H1 (cell line): ENCODE measurements at places on chromosomes 13 and 19.

- peaks cover 12% of the 10 kb centered on the region for H3K36me3 ChIP-seq
- H3K4me1 ChIP-seq: no peaks in the 10 kb centered on the region
- H3K4me3 ChIP-seq: no peak overlapping the region
- H3K27me3 ChIP-seq: no peaks in the 10 kb centered on the region
These were observed 22.6 kb downstream of the POLR1D start for GRCh38 chr13:27644302-27644701.

- DNase-seq: peak; percentile 40
- no peak overlapping the region for H3K27ac ChIP-seq
- H3K36me3 ChIP-seq: peaks cover 7% of the 10 kb centered on the region
- no peak overlapping the region for H3K4me3 ChIP-seq
These were observed 45.7 kb downstream of the CD320 start for GRCh38 chr19:8262431-8262830.

DNA sequence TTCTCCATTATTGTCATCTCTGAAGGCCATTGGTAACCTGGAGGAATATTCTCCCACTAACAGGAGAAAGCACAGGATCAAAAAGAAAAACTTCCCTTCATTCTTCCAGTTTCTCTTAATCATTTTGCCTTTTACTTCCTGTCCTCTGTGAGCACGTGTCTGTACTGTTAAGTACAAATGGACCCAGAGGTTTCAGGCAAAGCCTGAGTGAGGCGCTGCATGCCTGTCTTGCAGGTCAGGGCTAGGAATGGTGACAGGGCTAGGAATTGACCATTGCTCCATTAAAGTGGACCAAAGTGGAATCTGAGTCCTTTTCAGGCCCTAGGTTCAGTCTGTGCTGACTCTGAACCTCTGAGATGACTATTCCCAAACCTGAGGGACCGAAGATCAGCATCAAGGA lies 326.7 kb downstream of the SHISA2 start:
- no peak overlapping the region for H3K4me3 ChIP-seq
- DNase-seq: no peak
- no peaks in the 10 kb centered on the region for H3K27me3 ChIP-seq

GRCh38 chr19:54430306-54431254 lies 15.3 kb downstream of the TTYH1 start:
- H3K4me1 ChIP-seq: peaks cover 30% of the 10 kb centered on the region
- no peak overlapping the region for H3K27ac ChIP-seq
- DNase-seq: no peak
- H3K4me3 ChIP-seq: peak overlapping the region; percentile 37
- peaks cover 3% of the 10 kb centered on the region; the same call in 1 of the 2 replicates for H3K36me3 ChIP-seq

GRCh38 chr13:99435116-99435515 lies 66.2 kb upstream of the TM9SF2 start:
- no peak overlapping the region for H3K27ac ChIP-seq
- no peak for DNase-seq
- peaks cover 15% of the 10 kb centered on the region for H3K4me1 ChIP-seq

DNA sequence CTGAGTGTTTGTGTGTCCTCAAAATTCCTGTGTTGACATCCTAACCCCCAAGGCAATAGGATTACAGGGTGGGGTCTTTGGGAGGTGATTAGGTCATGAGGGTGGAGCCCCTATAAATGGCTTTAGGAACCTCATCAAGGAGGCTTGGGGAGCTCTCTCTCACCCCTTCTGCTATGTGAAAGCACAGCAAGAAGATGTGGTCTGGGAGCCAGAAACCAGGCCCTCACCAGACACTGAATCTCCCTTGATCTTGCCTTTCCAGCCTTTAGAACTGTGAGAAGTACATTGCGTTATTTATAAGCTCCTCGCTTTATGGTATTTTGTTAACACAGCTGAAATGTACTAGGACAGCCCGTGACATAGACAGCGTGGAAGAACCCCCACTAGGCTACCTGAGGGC lies 712.0 kb upstream of the SGCG start:
- H3K36me3 ChIP-seq: no peaks in the 10 kb centered on the region
- no peak overlapping the region for H3K27ac ChIP-seq
- no peak for DNase-seq
- H3K4me3 ChIP-seq: no peak overlapping the region
- no peaks in the 10 kb centered on the region for H3K4me1 ChIP-seq
- no peaks in the 10 kb centered on the region for H3K27me3 ChIP-seq

DNA sequence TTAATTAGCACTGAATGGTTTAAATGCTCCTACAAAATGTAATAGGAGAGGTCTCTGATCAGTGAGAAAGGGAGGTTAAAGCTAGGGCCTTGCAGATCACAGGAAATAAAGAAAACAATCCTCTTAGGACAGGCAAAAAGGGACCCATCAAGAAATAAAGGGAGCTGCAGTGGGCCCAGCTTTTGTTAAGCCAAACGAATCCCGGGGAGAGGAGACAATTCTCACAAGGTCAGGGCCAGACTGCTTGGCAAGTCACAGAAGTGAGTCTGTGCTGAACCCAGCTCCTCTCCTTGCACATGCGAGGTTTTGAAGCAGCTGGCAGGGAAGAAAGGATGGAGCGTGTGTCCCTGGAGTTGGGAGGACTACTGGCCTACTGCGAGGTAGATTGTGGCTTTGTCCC lies 285.8 kb downstream of the COG6 start:
- H3K4me3 ChIP-seq: no peak overlapping the region
- no peak overlapping the region for H3K27ac ChIP-seq
- DNase-seq: peak; percentile 15
- no peaks in the 10 kb centered on the region for H3K27me3 ChIP-seq
- no peaks in the 10 kb centered on the region for H3K36me3 ChIP-seq
- no peaks in the 10 kb centered on the region for H3K4me1 ChIP-seq

- no peak overlapping the region for H3K4me3 ChIP-seq
- no peaks in the 10 kb centered on the region for H3K27me3 ChIP-seq
- H3K4me1 ChIP-seq: no peaks in the 10 kb centered on the region
- DNase-seq: no peak
These were observed 29.0 kb downstream of the CCDC8 start for GRCh38 chr19:46384396-46384795.

- no peaks in the 10 kb centered on the region for H3K27me3 ChIP-seq
- no peak overlapping the region for H3K4me3 ChIP-seq
- no peak overlapping the region for H3K27ac ChIP-seq
These were observed 152.8 kb downstream of the LHFPL6 start for GRCh38 chr13:39450176-39450575.

- H3K27me3 ChIP-seq: no peaks in the 10 kb centered on the region
- H3K36me3 ChIP-seq: peaks cover 33% of the 10 kb centered on the region; the same call in 1 of the 2 replicates
- peaks cover 11% of the 10 kb centered on the region; the same call in 1 of the 2 replicates for H3K4me1 ChIP-seq
These were observed 13.6 kb downstream of the PRKCSH start for GRCh38 chr19:11448923-11449554.

- no peaks in the 10 kb centered on the region for H3K27me3 ChIP-seq
- H3K4me1 ChIP-seq: no peaks in the 10 kb centered on the region
- no peak overlapping the region for H3K27ac ChIP-seq
These were observed 30.8 kb upstream of the NDFIP2 start for GRCh38 chr13:79450110-79450509.

DNA sequence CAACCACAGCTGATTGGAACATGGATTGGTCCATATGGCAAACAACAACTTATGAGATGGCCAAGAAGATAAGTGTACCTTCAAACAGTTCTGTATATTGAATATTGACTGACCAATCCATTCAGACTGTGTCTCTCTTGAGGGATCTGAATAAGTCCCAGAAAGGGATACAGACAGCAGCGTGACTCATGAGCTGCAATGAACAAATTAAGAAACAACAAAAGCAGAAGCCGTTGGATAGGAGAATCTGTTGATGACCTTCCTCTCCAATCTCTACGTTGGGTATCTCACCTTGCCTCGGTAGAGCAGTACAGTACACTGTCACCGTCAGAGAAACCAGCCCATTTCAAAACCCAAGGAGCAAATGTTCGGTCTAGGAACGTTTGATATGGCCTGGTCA lies 21.3 kb downstream of the MBD3L2B start:
- H3K4me3 ChIP-seq: no peak overlapping the region
- no peak overlapping the region for H3K27ac ChIP-seq
- no peak for DNase-seq
- H3K27me3 ChIP-seq: no peaks in the 10 kb centered on the region
- H3K4me1 ChIP-seq: no peaks in the 10 kb centered on the region

GRCh38 chr19:33294058-33294798 lies 8.1 kb downstream of the CEBPA start:
- no peaks in the 10 kb centered on the region; the same call in 1 of the 2 replicates for H3K36me3 ChIP-seq
- H3K27me3 ChIP-seq: no peaks in the 10 kb centered on the region
- H3K27ac ChIP-seq: no peak overlapping the region

- no peak overlapping the region for H3K27ac ChIP-seq
- no peaks in the 10 kb centered on the region for H3K27me3 ChIP-seq
- peak overlapping the region; percentile 10; the same call in 1 of the 2 replicates for H3K4me3 ChIP-seq
These were observed 55.8 kb downstream of the VAV1 start for GRCh38 chr19:6828306-6828697.

GRCh38 chr13:31846961-31847752 lies 107.8 kb downstream of the RXFP2 start:
- DNase-seq: no peak
- no peaks in the 10 kb centered on the region for H3K36me3 ChIP-seq
- peaks cover 20% of the 10 kb centered on the region for H3K27me3 ChIP-seq
- H3K27ac ChIP-seq: no peak overlapping the region
- H3K4me1 ChIP-seq: 0 out of 2 replicates have a peak, but pooled peaks cover 3% of the 10 kb centered on the region

DNA sequence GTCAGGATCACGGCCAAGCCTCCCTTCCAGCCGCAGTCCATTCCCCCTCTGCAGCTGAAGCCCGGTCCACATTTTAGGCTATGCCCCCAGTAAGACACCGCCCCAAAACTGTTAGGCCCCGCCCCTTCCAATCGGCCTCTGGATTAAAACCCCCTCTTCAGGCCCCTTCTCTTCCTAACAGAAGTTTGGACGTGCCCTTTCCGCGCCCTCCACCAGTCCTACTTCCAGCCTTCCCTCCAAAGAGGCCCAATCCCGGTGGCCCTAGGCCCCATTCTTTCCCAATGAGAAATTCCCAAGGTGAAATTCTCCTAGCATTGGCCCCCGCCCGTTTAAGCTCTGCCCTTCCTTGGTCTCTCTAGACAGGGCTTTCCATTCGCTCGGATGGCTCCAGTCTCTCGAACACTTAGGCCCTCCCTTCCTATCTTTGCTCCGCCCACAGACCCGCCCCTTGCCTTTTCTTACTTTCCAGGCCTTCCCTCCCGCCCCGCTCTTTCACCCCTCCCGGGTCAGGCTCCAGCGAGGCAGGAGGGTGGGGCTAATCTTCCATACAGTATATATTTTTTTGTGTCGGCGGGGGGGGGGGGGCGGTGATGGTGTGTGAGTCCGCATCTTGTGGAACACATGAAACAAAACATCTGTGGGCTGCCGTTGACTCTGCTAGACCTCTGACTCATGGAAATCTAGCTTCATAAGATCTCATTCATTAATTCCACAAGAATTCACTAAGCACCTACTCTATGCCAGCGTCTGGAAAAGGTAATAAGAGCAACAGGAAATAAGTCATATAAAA lies 13.6 kb downstream of the LTBP4 start:
- no peaks in the 10 kb centered on the region; the same call in 1 of the 2 replicates for H3K36me3 ChIP-seq
- H3K27ac ChIP-seq: 0 out of 2 replicates have a peak overlapping the region, but pooled peaks have one; percentile 35
- peaks cover 26% of the 10 kb centered on the region for H3K27me3 ChIP-seq
- peak overlapping the region; percentile 71 for H3K4me3 ChIP-seq
- DNase-seq: peak; percentile 93

DNA sequence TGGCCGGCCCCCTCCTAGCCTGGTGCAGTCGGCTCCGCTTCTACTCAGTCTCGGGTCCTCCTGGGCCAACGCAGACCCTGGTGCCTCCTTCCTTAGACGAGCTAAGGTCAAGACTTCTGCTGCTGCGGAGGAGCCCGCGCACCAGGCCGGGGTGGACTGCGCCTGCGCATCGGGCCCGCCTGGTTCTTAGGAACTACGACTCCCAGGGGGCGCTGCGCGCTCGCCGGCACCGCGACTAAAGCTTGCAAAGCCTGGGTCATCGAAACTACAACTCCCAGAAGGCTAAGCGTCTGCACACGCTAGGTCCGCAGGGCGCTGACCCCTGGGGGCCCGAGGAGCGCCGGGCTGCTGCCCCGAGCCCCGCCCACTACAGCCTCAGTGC lies at the start of gene ZNF835:
Gene ZNF835 (minus strand): TSS at position 145 of the 382 bp plus-strand sequence. CDS start 6,559 bp downstream, outside the sequence.
- no peaks in the 10 kb centered on the region for H3K27me3 ChIP-seq
- no peak within 1 kb of the TSS for H3K27ac ChIP-seq
- no peaks in the 10 kb centered on the region for H3K4me1 ChIP-seq
- H3K36me3 ChIP-seq: no peaks in the 10 kb centered on the region
- peak; percentile 83 for DNase-seq
- no peak within 1 kb of the TSS for H3K4me3 ChIP-seq

GRCh38 chr19:44696939-44697669 lies 1.8 kb upstream of the CEACAM16 start:
- peaks cover 4% of the 10 kb centered on the region; the same call in 1 of the 2 replicates for H3K4me1 ChIP-seq
- no peak overlapping the region for H3K4me3 ChIP-seq
- H3K27me3 ChIP-seq: no peaks in the 10 kb centered on the region
- no peak overlapping the region for H3K27ac ChIP-seq

GRCh38 chr19:3697671-3698385 lies 2.4 kb downstream of the PIP5K1C start:
- H3K36me3 ChIP-seq: no peaks in the 10 kb centered on the region
- DNase-seq: no peak
- H3K27ac ChIP-seq: no peak overlapping the region
- no peaks in the 10 kb centered on the region for H3K27me3 ChIP-seq
